ENCODE measurements at places on chromosomes 13 and 19.

- no peak for DNase-seq
Measured at GRCh38 chr13:40911341-40911740, 107.8 kb downstream of the ELF1 start.

- no peak for DNase-seq
Measured at GRCh38 chr13:113794086-113794485, 35.1 kb downstream of the TMEM255B start.

- no peak for DNase-seq
Measured at GRCh38 chr13:77489566-77490337, 45.8 kb upstream of the SCEL start.

DNA sequence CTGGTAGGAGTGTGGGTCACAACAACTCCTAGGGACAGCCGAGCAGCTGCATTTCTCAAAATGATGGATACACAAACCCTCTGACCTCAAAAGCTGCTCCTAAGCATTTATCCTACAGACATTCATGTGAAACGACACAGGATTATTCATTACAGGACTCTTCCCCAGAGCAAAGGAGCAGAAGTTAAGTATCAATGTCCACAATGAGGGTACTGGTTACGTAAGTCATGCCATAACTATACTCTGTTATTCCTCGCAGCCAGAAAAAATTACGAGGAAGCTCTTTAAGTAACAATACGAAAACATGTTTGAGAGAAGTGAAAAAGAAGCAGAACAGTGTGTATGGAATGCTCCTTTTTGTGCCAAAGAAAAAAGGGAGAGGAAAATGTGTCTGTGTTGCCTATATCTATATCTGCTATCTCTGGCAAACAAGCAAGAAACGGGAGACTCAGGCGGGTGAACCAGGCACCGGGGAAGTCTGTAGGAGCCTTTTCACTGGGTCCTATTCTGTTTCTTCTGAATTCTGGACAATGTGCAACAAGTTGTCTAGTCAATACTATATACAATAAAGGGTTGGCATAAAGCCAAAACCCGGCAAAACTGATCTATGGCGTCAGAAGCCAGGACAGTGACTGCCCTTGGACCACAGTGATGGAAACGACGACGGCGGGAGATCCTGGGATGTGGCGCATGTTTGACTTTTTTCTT lies 1.3 kb downstream of the ISOC2 start:
- DNase-seq: no peak

- DNase-seq: no peak
Measured at GRCh38 chr19:40193587-40193849, 2.3 kb downstream of the MAP3K10 start.

- no peak for DNase-seq
Measured at GRCh38 chr13:26943748-26944147, 183.2 kb upstream of the GPR12 start.

- DNase-seq: no peak
Measured at GRCh38 chr19:30630289-30631032, 258.3 kb downstream of the ZNF536 start.

- no peak for DNase-seq
Measured at GRCh38 chr19:49423071-49423984, at the start of gene PTH2. Gene PTH2, minus strand, starts transcription at chr19:49423441. Its CDS starts 102 bp downstream, at chr19:49423339.

GRCh38 chr19:39351537-39352064 lies 9.4 kb downstream of the SAMD4B start:
- DNase-seq: no peak

DNA sequence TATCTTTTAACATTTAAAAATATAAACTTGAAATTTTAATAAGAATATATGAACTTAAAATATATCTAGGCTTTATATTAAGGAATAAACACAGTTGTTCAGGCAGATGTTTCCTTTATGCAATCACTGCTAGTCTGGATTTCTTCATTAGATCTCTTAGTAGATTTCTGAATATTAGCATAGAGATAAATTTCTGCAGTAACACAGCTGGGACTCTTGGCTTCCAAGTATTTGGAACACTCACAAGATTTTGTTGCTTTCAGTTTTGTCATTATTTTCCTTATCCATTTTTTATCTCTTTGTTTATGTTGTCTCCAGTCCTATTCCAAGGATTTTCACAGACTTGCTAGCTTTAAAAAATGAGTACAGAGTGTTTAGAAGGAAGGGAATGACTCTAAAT lies 857.1 kb downstream of the GPC5 start:
- no peak for DNase-seq

DNA sequence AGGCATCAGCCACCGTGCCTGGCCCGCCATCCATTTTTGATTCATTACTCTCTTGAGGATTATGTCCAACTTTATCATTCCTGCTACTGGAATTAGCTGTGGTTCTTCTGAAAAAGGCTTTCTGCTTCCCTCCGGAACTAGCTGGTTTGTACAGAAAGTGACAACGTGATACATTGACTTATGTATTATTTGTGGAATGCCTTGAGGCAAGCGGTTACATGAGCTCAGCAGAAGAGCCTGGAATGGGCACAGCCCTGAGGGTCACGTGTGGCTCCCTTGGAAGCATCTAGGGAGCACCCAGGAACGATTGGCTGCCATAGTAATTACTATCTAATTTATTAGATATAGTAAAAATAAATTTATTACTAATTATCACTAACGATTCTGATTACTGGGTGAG lies 14.4 kb upstream of the RETN start:
- DNase-seq: no peak

DNA sequence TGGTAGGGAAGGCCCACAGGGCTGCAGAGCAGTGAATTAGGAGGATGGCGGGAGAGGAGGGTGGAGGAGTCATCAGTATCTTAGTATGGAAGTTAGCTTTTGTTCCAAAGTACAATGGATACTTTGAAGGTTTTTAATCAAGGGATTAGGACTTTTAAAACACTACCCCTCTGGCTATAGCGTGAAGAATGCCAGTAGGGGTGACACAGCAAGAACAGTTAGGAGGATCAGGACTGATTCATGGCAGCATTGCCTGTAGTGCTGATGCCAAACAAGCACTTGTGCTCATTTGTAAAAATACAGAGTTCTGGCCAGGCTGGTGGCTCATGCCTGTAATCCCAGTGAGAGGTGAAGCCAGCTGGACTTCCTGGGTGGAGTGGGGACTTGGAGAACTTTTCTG lies 46.2 kb downstream of the SKA3 start:
- no peak for DNase-seq

GRCh38 chr19:51259348-51260245 lies 8.7 kb downstream of the SIGLECL1 start:
- no peak for DNase-seq

DNA sequence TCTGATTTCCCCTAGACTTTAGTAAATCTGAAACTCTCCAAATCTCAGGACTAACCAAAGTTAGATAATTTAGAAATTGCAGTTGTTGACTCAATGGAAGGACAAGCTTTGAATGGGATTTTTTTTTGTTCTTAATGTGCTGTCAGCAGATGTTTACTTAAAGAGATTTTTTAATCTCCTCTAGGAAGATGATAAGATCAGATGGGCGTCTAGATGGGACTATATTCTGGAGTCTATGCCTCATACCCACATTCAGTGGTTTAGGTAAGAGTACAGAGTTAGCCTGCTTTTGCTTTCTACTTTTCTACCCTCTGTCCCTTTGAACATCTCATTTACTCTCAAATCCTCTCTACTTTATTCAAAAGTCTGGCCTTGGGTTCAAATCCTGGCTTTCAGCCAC lies 39.3 kb downstream of the TM9SF2 start:
- no peak for DNase-seq

DNA sequence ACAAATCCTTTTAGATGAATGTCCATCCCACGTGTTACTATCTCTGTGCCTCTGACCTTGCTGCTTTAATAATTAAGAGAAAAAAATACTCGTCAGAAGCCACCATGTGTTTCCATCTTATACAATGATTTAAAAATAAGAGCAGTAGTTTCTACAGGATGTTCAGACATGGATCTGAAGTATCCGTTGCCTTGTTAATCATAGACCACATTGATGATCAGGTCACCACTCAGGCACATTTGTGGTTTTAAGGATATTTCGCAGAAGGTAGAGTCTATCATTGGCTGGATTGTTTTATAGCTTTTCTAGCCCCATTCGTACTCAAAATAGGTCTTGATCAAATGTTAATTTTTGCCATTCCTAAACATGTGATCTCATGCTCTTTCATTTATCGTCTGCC lies 710.0 kb upstream of the ARGLU1 start:
- DNase-seq: no peak

GRCh38 chr19:11538232-11539036 lies at the start of gene CNN1:
Gene CNN1, plus strand, starts transcription at chr19:11538851. Its CDS starts 77 bp downstream, at chr19:11538928.
- no peak for DNase-seq

DNA sequence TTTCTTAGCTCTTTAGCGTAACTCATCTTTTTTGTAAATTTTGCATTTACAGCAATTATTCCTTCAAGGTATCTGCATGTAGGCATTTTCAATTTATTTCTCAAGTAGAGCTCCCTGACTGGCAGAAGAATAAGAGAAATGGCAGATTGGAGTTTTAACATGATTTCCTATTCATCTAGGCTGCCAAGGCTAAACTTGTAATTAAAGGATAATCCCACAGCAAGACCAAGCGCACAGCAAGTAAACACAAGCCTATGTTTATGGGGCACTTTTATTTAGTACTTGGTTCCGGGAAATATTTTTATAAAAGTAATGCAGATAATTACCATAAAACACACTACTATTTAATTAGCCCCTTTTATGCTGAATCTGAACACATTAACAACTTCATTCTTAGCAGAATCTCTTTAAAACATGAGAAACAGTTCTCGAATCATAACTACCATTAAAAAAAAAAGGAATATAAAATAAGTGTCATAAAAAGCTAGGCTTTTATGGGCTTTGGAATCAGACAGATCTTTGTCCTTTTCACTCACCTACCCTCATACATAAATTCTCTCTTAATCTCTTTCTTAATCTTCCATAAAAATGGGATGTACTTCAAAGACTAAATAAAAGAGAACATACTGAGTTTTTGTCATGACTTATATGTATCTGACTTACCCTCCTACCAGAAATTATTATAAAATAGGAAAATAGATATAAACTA lies 961.6 kb upstream of the MIR17HG start:
- DNase-seq: no peak

DNA sequence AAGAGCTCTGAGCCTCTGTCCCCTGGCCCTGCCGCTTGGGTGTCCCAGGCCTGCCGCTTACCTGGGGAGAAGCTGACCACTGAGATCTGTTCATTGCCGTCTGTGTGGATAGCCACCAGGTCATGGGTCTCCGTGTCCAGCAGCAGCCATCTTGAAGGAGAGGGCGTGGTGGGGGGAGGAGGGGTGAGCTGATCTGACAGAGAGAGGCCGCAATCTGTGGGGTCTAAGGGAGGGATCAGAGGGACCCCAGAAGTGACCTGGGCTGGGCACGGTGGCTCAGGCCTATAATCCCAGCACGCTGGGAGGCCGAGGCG lies 14.6 kb upstream of the GPR4 start:
- no peak for DNase-seq

GRCh38 chr19:31249217-31249616 lies 100.0 kb downstream of the TSHZ3 start:
- no peak for DNase-seq

GRCh38 chr19:48933382-48933932 lies at the start of gene DHDH:
Gene DHDH, plus strand, starts transcription at chr19:48933699. Its CDS starts 23 bp downstream, at chr19:48933722.
- DNase-seq: peak; percentile 86

DNA sequence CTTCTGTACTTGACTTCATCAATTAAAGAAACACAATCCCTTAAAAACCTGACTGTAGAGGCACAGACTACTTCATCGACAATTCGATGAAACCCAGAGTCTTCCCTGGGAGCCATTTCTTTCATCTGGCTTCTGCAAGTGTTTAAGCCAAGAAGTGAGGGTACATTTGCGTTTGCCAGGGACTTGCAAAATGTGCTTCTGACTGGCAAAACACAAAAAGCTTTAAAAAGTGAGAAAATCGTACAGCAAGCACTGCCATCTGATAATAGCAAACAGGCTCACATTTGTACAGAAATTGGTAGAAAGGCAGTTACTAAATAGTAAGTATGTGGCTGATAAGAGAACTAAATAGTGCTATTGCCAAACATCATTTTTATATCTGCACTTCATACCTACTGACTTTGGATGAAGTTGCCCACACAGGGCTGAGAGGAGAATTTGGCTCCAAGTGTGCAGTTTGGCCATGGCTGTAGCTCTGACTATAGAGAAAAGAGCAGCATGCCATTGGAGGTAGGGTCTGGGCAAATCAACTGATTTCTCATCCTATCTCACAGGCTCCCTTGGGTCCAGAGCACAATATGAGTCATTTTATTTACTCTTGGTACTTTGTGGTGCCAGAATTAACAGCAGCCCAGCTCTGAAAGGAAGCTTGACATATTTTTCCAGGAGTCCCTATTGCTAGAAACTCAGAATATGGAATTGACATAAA lies 358.1 kb downstream of the OXGR1 start:
- DNase-seq: no peak

DNA sequence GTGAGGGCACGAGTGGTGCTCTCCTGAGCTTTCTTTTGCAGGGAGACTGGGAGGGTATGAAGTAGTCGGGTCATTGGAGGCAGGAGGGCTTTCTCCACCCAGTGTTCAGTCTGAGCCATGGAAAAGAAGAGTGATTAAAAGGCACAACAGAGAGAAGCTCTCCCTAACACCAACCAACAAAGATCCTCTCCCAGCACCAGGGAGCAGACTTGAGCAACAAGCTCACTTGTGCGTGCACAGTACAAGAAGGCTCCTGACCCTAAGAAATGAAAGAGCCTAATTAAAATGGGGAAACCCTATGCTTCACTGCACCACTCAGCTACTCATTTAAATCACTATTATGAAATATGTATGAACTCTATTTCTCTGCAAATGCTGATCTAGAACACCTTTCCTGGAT lies 276.3 kb upstream of the SOX21 start:
- no peak for DNase-seq

All from NCI-H1436 treated with DMSO at 0.1 percent for 48 hours (cell line).